ENCODE measurements at places on chromosomes 16 and 17. TPM values are rescaled to one million over a fixed set of nuclear protein-coding genes. Genes with fewer than 3 reads are reported as not detected.
A peak's percentile ranks its signal among the peaks of the same experiment; 100 is the strongest.

GRCh38 chr17:50283714-50284113 lies 9.4 kb downstream of the TMEM92 start:
- no peak for DNase-seq

DNA sequence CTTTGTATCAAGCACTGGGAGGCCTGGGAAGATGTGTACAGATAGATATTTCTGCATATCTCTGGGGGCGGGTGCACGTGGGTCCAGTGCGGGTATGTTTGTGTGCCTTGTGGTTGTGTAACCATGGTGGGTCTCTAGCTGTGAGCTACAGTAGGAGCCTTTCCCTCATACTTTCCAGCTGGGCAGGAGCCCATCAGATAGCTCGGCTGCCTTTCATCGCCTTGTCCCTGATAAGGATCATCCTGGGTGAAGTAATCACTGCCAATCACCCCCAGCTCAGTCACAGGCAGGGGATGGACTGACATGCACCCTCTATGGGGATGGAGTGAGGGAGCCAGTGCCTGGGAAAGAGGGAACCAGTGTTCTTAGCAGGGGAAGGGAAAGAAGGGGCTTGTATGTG lies 3.2 kb upstream of the SCRN2 start:
- no peak for DNase-seq

GRCh38 chr17:66711881-66712321 lies 123.0 kb upstream of the CACNG5 start:
- no peak for DNase-seq

- DNase-seq, result no peak
Observed at GRCh38 chr16:28155293-28155692, 56.5 kb downstream of the XPO6 start.

DNA sequence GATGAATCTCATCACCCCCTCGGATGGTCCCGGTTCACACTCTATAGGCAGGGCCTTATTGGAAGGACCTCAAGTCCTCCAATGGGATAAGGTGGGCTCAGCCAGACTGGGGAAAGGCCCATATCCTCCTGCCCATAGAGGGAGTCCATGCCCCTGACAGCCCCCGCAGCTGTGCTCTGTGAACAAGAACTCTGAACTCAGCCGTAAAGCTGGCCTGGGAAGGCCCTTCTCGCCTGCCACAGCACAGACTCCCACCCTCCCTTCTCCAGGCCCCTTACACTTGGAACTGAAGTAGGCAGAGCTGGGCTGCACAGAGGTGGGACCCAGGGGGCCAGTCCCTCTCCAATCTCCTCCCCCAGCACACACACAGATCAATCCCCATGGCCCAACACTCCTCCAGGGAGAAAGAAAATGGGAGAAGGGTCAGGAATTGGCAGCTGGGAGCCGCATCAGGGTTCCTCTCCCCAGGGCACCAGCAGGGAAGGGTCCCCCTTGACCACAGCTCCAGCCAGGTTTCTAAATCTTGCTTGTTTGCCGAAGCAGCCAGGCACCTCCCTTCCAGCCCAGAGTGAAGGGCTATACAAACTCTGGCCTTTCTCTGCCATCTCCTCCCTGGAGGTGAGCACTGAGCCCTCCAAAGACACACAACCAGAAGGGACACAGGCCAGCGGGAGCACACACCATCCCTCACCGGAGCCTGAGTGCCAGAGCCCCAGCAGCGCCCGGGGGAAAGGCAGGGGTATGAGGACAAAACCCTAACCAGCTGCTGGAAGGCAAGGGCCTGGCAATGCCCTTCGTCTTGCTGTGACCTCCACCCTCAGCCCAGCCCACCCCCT lies 454.1 kb downstream of the SOX9 start:
- no peak for DNase-seq

- DNase-seq, result no peak
Observed at GRCh38 chr17:57651451-57651850, 93.6 kb downstream of the CCDC182 start.

DNA sequence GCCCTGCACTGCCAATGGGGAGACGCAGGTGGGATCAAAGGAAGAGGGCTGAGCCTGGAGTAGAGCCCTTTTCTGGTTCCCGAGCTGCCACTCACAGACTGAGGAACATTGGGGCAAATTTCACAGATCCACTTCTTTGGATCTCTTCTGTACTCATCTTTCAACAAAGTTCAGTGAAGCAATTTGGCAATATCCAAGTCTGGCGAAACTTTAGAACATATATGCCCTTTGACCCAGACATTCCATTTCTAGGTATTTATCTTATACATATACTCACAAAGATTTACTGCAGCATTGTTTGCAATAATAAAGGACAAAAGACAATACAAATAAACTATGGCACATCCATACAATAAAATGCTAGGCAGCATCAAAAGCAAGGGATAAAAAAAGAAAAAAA lies 4.9 kb downstream of the ZDHHC1 start:
- DNase-seq, result no peak

- DNase-seq, result no peak
Observed at GRCh38 chr17:80067393-80067986, 31.0 kb downstream of the CCDC40 start.

DNA sequence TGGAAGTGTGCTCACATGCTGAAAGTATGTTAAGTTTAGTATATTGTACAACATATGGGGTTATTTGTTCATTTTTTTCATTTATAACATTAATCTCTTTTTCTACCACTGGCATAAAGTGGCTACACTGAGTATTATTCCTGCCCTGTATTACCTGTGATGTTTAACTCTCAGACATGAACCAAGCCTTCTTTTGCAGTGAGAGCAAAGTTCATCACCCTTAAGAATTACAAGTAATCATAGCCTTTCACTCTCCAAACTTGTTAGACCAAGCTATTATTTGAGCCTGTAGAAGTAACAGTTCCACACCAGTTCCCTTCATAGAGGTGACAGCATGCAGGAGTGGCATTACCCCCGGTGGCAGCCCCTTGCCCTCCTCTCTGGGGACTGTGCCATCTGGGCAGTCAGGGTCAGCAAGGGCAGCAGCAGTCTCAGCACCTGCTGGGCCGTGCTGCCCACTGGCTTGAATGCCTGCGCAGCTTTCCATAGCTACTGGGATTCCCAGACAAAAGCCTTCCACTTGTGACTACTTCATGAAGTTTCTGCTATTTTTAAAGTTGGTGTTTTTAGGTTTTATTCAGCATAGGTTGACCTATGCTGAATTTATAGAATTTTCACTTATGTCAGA lies 71.3 kb downstream of the TMC6 start:
- no peak for DNase-seq

DNA sequence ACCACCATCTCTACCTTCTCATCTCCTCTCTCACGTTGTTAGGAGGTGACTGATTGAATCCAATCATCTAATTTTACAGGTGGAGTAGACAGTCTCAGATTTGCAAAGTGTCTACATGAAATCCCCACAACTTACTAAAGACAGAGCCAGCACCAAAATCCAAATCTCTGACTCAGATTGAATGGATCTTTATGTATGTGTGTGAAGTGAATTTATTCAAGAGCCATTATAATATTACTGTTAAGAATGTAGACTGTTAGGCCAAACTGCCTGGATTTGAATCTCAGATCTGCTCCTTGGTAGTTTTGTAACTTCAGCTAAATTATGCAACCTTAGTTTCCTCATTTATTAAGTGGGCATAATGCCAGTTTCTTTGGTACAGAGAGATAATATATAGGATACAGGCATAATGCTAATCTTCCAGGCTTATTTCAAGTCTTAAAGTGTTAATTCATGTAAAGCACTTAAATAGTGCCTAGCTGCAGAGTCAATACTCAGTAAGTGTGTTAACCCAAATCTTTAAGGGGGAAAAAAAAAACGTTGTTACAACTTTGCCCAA lies 12.7 kb downstream of the CNEP1R1 start:
- no peak for DNase-seq

DNA sequence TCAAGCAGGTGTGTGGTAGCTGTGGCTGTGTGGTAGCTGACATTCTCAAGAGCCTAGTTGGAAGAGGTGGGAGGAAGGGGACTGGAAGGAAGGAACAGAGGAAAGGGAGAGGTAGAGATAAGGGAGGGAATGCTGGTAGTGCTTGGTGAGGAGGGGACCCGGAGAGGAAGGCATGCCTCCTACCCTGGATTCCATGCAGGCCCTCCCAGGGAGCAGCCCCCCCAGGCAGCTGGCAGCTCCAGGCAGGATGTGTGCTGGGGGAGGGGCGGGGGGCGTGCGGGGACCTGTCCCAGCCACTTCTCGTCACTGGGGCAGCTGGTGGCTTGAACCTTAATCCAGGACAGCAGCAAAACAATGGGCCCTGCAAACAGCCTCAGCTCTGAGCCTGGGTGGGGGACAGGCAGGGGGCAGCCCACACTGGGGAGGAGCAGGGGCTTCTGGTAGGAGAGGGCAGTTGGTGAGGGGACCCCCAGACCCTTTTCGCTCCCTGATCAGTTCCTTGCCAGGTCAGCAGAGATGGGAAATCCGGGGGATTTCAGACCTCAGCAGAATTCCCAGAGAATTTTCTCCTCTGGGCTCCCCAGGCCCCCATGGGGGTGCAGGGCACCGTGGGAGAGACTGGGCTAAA lies 27.1 kb downstream of the ARHGAP23 start:
- no peak for DNase-seq

- no peak for DNase-seq
Observed at GRCh38 chr17:61595418-61596186, 4.6 kb upstream of the NACA2 start.

DNA sequence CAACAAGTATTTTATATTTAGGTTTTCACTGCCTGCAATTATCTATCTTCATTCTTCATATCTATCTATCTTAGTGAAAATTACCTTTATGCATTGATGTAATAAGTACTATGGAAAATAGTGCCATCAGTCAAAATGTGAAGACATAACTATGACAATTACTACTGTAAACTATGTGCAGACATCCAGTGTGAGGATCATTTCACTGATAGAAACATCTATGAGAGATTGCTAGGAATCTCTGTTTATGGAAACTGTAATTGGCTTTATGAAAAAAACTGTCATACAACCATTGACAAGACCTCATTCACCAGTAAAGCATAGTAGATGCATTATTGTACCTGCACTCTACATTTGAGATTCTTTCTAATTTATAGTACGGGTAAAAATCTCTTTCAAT lies 401.0 kb downstream of the PMP22 start:
- no peak for DNase-seq

DNA sequence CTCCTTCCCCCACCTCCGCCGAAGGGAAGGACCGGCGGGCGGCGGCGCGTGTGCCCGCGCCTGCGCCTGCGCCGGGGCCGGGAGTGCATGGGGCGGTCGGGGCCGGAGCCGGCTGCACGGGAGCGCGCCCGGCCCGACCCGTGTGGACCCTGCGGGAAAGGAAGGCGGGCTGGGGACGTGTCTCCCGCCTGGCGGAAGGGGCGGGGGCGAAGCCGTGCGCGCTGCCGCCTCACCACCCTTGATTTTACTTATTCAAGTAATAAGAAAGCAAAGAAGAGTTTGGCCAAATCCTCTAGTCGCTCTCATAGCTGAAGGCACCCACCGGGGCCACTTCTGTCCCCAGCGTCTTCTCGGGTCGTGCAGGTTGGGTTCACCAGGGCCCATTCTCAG lies 596 bp upstream of the PFN1 start:
- DNase-seq, result peak; percentile 74

Gene GPRC5C
- total RNA-seq, result 48.0 TPM

Gene HOXB1
- total RNA-seq, result not detected

Gene MARVELD3
- not detected for total RNA-seq
